CD4-positive, alpha-beta T cell treated with Interleukin-15 for 4 hours (primary cell): ENCODE measurements at places on chromosomes 6 and 20.

- DNase-seq, result no peak
Observed at GRCh38 chr6:116205281-116205680, 48.6 kb downstream of the TSPYL4 start.

DNA sequence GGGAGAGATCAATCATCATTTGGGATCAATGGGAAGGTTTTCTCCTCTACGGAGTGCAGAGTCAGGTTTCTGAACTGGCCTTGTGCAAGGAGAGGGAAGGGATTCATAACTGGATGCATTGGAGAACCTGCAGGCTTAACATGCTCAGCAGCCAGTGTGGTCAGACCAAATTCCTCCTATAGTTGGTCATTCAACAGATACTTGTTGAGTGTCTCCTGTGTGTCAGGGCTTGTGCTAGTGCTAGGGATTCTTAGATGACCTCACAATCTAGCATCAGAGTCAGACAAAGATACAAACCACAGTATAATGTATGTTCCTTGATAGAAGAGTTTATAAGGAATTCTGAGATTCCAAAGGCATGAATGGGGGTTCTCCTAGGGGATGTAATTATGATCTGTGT, 23.9 kb downstream of the RALY start:
- DNase-seq, result no peak

DNA sequence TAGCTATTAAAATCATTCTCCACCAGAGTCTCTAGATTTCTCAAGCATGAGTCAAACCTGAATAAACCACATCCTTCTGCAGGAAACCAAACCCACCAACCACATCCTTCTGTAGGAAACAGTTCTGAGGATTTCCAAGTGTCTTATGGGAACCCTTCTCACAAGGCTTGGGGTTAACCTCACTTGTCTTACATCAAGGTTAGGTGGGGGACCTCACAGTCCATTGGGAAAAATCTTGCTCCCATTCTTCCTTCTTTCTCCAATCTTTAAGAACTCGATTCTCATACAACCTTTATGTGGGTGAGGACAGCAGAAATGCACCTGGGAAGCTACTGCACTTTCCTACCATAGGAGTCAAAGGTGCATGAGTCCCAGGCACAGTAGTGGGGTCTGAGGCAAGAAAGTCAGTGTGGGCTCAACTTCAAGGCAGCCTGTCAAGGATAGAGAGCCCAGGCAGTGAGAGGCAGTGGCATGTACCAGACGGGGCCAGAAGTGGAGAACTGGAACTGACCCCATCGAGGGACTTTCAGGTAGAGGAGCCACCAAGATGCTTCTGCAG, 114.5 kb downstream of the SLC22A3 start:
- DNase-seq, result peak; percentile 84

DNA sequence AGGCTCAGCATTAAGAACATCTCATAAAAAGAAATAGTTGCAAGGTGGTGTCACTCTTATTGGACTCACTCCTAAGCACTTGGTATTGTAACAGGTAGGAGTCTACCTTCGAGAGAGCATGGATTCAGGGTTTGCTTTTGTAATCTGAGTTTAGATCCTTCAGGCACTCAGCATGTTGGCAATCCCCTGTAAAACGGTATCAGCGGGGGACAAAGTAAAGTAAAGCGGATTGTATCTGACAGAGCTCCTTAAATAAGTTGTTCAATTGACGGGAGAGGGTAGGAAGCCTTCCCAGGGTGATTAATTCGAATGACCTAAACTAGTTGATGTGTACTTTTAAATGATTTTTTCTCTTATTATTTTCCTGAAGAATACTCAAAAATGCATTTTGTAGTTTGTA, 869.8 kb upstream of the EPHA7 start:
- no peak for DNase-seq
